ENCODE measurements at places on chromosomes 7 and 10.

DNA sequence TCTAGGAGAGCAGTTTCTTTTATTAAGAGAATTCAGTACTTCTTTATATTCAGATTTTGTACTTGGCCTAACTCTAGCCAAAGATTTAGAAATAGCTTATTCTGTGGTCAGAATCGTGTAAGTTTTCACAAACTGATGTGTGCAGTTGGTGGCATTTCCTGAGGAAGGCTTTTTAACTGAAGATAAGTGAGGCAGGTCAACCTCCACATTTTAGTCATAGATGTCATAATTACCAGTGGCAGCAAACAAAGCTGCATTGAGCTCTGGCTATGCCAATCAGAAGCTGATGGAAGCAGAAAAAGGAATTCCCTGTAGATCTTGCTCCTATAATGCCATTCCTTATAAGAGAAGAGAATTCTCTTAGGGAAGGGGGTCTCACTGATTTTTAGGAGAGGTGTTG is 141.3 kb upstream of the SP8 start:
- no peak for DNase-seq

DNA sequence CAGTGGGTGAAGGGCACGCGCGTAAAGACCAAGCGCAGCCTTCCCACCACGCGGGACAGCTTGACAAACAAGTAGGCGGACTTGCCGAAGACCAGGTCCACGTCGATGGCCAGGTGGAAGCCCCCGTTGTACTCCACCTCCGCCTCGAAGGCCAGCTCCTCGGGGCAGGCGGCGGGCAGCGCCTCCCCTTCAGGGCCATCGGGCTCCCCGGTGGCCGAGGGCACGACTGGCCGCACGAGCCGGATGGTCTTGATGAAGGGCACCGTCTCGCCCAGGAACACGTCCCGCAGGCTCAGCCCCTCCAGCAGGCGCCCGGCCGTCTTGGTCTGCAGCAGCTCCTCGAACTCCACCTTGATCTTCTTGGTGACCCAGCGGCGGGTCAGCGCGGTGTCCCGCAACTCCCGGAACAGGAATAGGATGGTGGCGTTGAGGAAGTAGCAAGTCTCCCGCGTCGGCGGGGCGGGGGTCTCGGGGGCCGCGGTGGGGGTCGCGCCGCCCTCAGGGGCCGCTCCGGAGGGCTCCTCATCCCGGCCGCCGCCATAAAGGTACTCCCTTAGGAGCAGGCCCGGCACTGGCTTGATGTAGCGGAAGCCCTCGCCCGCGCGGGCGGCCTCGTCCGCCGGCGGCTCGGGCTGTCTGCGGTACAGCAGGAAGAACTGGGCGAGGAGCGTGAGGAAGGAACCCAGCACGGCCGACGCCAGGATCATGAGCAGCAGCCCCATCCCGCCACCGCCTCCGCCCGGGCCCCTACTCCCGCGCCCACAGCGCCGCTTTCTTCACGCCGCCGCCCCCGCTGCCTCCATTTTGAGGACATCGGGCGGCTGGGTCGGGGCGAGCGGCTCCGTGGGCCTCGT is 507 bp downstream of the PDZD8 start:
- no peak for DNase-seq

DNA sequence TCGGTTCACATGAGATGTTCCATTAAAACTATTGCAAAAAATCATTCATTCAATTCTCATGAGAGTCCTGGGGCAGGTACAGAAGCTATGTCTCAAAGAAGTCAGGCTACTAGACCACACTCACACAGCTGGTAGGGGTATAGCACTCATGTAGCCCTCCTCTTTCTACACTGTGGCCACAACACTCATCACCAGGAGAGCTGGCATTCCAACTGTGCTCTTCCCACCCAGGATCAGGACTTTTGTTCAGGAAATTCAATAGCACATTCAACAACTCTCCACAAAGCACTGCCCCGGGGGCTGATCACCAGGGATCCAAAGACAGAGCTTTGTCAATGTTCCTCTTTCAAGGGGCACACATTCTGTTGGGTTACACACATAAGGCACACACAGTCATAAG is 31.0 kb upstream of the C10orf90 start:
- no peak for DNase-seq

- no peak for DNase-seq
These were observed 264.7 kb downstream of the PAXIP1 start for GRCh38 chr7:154738216-154738615.

DNA sequence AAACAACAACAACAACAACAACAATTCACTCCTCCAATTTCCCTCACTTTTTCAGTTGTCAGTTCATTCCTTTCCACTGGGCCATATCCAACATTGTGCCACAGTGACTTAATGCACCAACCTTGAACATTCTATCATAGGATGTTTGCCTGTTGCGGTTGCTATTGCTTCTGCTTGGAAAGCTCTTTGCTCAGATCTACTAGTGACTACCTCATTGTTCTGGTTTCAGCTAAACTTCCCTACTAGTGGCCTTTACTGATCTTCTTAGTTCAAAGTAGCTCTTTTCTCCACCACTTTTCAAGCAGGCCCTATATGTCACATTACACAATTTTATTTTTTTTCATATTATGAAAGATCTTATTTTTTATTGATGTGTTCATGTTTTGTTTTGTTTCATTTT is 9.8 kb upstream of the STEAP4 start:
- no peak for DNase-seq

GRCh38 chr7:18532813-18533212 is 37.3 kb downstream of the HDAC9 start:
- DNase-seq, result no peak

- DNase-seq, result no peak
These were observed 35.0 kb upstream of the DNAAF5 start for GRCh38 chr7:691361-692045.

GRCh38 chr7:74479066-74479781 is 25.5 kb downstream of the GTF2IRD1 start:
- DNase-seq, result no peak

- no peak for DNase-seq
These were observed 9.2 kb downstream of the CCDC201 start for GRCh38 chr7:45863715-45864114.

GRCh38 chr7:124765401-124766352 is at the start of gene GPR37:
GPR37 (minus strand) TSS chr7:124765792; CDS start chr7:124764976, 816 bp downstream.
- DNase-seq, result peak; percentile 33

GRCh38 chr7:81079746-81080145 is 160.9 kb upstream of the SEMA3C start:
- no peak for DNase-seq

DNA sequence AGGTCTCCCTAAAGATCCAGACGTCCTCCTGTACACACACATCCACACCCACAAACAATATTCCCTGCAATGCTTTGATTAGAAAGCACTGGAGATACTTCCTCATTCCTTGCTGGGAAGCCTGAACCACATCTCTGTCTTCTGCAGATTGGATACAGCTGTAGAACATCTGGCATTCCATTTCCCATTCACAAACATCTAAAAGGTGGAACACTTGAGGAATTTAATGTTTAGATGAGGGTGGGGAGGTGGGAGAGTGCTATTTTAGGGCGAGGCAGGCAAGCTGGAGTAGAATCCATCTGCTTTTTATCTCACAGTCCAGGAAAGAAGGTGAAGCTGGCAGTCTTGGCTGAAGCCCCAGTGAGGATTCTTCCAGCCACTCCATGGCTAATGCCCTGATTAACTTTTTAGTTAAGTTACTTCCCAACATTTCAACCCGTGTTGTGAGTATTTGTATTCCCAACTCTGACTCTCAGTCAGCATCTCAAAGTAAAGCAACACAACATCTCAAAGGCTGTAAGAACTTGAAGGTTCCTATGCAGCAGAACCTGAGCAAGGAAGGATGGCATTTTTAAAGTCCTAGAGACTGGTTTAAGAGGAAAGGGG is 46.1 kb downstream of the CYTH3 start:
- no peak for DNase-seq

GRCh38 chr10:2992401-2993198 is 74.7 kb upstream of the PFKP start:
- DNase-seq, result no peak

GRCh38 chr10:124641282-124642087 is 102.7 kb downstream of the FAM53B start:
- DNase-seq, result no peak

- no peak for DNase-seq
These were observed 86.5 kb upstream of the KLF6 start for GRCh38 chr10:3871424-3871996.

DNA sequence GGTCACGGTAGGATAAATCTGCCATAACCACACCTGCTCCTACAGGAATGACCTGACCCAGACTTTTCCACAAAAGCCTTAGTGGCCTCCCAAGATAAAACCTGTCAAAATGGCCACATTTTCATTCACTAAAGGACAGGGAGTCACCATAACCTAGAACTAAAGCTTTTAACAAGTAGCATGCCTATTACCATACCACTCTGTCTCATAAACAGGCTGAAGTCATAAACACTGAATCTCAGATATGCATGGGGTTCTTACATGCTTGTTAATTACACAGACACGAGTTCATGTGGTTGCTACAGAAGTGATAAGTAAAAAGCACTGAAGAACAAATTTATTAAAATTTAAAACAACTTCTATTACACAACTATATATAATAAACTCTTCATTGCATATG is 56.0 kb downstream of the HIPK2 start:
- no peak for DNase-seq

DNA sequence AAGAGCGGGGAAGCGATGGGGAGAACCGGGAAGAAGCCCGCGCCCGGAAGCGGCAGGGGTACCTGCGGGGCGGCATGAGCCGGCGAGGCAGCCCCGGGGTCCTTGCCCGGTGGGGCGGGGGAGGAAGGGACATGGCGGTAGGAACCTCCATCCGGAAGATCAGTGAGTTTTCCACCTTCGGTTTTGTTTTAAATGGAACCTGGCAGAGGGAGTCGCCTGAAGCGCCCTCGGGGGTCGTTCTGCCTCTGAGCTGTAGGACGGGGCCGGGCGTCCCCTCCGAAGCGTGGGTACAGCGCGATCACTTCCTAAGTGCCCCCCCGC is 471 bp downstream of the PFKP start:
- no peak for DNase-seq

GRCh38 chr7:68472688-68473087 is 1125.6 kb upstream of the AUTS2 start:
- no peak for DNase-seq

DNA sequence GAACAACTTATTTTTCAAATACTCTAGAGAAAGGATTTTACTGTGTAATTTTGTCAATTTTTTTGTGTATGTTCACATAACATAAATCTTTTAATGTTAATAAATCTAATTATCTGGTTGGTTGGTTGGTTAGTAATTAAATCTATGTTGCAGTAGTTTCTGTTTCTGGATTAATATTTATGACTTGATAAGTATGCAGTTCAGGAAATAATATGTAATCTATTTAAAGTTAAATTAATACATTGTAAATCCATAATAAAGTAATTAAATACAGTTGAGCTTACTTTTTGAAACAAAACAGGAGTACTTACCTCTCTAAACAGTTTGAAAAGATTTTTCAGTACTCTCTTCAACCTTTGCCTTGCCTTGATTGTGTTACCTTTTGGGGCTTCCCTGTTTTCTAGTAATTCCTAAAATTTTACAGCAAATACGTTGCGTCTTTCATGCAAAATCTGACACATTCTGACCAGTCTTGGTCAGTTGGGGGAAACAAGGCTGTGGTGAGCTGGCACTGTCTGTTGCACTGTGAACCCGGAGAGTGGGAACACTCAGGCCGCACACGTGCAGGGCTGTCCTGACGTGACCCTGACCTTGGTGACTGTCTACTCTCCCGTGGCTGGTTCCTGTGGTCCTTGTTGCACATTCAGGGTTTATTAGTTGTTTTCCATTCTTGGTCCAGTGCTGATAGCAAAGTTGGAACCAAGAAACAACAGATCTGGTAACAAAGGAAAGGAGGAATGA is 45.6 kb upstream of the FGL2 start:
- DNase-seq, result no peak

GRCh38 chr10:43867667-43868565 is 219.2 kb upstream of the ZNF32 start:
- no peak for DNase-seq

- no peak for DNase-seq
These were observed 145.0 kb upstream of the GHITM start for GRCh38 chr10:83994325-83994724.

GRCh38 chr7:78993341-78993740 is 460.1 kb downstream of the MAGI2 start:
- DNase-seq, result no peak

DNA sequence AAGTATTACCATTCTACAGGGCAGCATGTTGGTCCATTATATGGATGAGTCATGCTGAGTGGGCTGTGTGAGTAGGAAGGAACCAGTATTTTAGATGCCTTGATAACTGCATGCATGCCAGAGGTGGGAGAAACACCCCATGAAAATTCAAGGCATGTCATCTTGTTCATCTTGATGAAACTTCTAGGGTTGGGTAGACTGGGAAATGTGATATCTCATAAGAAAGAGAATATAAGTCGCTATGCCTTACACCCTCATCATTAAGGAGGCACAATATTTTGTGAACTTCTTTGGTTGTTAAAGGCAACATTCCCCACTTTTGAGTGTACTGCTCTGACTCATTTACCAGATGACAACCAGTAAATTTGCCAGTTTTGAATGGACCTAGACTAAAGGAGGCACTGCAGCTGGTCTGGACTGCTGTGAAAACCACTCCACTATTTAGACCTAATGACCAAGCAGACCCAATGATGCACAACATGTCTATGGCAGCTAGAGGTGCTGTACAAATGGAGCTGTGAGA is 48.0 kb downstream of the ZNF365 start:
- DNase-seq, result no peak

DNA sequence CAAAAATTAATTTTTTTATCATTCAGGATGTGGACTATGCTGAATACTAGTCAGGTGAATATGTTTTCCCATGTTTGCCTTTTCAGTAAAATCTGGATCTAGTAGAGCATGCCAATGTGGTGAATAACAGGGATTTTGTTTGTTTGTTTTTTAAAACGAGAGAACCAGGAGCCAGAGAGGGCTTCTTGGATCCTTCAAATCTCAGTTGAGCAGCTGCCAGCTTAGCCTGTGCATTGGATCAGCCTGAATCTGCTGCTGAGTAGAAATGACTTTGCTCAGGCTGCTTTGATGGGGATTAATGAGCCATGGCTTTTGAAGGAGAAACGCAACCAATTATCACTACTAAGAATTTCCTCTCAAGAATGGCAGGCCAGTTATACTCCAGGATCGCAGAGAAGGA is 493.8 kb downstream of the ARL4A start:
- DNase-seq, result no peak

Data from activated CD4-positive, alpha-beta T cell treated with anti-CD3 and anti-CD28 coated beads, Interleukin-2, Interleukin-4, amounts not matched to agents 100 ng/mL and 50 ng/mL, durations not matched to agents 16 hours and 8 hours (primary cell).